Lower leg skin (tissue), 4 donors: ENCODE measurements at places on chromosomes 3 and 15. TPM values are rescaled to one million over a fixed set of nuclear protein-coding genes. Genes with fewer than 3 reads are reported as not detected.

- no peak for DNase-seq
Observed at GRCh38 chr15:74585857-74586256, 29.8 kb upstream of the CLK3 start.

DNA sequence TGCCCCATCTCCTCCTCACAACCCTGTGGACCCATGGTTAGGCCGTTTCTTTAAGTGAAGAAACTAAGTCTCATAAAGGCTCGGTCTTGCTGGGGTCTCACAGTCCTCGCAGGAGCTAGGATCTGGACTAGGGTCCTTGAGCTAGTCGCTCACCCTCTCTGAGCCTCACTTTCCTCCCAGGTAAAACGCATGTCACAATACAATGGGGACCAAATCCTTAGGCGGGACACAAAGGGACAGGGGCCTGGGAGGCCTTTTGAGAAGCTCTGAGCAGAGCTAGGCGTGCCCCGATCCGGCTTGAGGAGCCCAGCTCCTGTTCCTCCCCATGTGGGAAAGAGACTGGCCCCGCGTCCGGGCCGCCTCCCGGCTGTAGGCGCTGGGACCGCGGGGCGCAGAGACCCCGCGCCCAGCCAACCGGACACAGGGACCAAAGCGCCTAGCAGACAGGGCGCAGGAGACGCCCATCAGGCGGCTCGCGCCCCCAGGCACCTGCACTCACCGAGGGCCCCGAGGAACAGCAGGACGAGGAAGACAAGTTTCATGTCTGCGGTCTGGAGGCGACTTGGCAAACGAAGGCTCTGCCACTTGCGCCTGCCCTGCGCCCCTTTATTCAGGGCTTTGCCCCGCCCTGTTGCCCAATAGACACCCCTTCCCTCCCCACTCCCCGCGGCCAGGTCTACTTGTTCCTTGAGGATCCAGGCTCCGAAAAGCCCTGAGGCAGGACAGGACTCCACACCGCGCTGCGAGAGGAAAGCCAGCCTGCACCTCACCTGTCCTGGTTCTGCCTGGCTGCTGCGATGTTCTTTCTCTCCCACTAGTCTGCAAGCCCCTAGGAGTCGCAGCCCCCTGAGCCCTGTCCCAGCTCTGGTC is at the start of gene LTF:
TSS of gene LTF (minus strand) at position 580 of the 870 bp plus-strand sequence. CDS start at position 542, 38 bp downstream.
- DNase-seq, result no peak

GRCh38 chr15:87193481-87193880 is 1063.1 kb downstream of the NTRK3 start:
- DNase-seq, result no peak

- DNase-seq, result no peak
Observed at GRCh38 chr3:128723477-128723876, 2.5 kb upstream of the RAB7A start.

DNA sequence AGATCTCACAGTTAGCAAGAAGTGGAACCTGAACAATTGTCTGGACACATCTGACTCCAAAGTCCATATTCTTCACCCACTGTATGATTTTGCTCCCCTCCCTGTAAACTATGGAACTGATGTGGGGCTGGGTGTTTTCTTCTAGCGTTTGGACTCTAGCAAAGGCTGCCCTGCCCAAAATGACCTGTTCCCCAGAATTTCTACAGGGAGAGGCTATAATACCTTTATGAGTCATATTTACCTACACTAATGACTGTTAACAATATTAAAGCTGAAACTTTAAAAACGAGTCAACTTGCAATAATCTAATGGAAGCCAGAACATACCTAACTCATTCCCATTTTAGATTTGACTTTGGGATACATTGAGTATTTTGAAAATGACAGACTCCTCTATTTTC is 531.2 kb upstream of the CFAP20DC start:
- DNase-seq, result no peak

- DNase-seq, result no peak
Observed at GRCh38 chr15:99267957-99268356, 16.7 kb downstream of the LRRC28 start.

GRCh38 chr15:59995568-59996297 is 8.4 kb upstream of the FOXB1 start:
- DNase-seq, result no peak

GRCh38 chr3:190340071-190340470 is 17.8 kb upstream of the CLDN1 start:
- DNase-seq, result no peak

GRCh38 chr3:37131860-37132144 is 42.6 kb downstream of the LRRFIP2 start:
- no peak for DNase-seq

DNA sequence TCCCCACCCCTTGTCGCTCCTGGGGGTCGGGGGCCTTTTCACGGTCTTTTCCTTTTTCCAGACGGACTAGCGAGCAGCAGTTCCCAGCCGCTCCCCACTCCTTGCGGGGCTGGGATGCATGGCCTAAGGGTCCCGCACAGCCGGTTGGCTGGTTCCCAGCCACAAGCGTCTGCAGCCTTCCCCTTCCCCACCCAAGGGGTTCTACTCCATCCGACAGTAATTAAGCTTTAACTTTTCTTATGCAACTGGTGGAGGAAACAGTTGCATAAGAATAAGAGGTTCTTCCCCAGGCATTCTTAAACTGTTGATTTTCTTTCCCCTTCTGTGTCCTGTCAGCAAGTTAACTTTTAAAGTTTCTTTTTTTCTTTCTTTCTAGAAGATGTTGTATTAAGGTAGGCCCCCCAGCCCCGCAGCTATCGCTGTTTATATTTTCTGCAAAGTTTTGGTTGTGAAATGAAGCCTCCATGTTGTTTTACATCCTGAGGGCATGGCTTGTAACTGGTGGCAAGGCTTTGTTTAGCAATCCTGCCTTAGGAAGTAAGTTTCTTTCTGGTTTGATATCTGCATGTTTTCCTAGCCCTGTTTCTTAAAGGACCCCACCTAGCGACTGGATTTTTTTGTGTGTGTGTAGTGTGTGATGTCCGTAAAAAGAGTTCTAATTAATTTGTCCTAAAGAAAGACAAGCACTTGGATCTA is 207.5 kb downstream of the ZNF385D start:
- DNase-seq, result no peak

DNA sequence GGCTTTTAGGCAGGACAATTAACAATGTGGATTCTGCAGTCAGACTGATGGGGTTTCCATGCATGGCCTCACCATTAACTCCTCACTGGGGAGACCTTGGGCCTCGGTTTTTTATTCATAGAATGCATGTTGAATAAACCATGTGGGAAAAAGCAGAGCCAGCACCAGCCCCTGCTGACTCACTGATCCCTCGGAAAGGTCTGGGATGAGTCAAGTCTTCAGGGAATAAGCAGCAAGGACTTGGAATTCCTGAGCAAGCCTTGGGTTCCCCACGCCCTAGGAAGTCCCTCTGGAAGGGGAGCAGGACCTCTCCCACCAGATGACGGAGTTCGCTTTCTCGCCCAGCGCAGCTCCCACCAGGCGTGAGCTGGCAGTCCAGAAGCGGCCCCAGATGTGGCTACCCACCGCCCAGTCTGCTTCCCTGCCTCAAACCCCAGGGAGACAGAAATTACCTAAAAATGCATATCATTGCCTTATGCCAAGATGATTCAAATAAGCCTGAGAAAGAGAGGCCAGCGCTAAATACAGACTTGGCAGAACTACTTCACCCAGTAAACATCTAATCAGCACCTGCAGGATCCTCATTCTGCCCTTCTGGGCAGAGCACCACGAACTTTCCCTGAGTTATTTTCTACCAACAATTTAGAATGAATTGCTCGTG is 45.4 kb downstream of the BTD start:
- peak; percentile 90 for DNase-seq

DNA sequence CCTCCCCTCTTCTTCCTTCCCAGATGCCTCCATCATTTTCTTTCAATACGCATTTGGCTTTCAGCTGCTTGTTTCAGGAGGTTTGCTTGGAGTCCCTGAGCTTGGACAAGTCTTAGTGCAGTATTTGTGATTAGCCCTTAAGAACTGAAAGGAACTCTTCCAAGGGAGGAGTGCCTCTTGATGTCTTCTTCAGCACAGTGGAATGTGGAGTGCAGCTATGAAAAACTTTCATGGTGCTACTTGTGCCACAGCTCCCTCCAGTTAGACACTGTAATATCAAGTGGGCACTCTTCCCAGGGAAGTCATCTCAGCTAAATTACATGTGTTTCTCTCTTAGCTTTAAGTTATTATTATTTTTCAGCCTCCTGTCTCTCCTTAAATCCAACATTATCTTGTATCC is 173.1 kb downstream of the NECTIN3 start:
- no peak for DNase-seq

GRCh38 chr3:47370887-47371697 is 9.7 kb upstream of the PTPN23 start:
- no peak for DNase-seq

GRCh38 chr3:97940034-97940433 is 32.2 kb downstream of the RIOX2 start:
- no peak for DNase-seq

GRCh38 chr15:86988033-86988432 is 908.4 kb downstream of the AGBL1 start:
- no peak for DNase-seq

GRCh38 chr3:34213478-34213877 is 415.0 kb downstream of the PDCD6IP start:
- DNase-seq, result no peak

DNA sequence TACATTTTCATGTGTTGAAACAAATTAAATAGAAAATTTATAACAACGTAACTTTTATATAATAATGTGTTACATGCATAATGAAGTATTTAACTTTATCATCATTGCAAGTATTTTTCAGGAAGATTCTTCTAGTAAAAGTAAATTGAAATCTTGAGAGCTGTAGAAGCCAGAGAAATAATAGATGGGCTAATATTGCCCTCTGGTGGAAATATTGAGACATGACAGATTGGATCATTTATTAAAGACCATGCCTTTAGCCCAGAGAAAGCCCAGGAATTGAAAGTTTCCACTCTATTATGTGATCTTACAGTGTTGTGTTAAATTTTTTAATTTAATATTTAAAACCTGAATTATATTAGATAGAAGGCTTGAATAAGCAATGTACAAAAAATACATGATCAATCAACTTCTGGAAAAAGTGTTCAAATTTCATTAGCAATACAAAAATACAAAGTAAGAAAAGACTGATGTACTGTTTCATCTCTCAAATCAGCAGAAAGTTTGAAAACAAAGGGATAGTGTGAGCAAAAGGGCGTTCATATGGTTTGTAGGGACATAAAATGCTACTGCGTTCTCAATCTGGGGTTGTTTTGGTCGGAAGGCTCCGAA is 52.7 kb upstream of the SPTSSB start:
- no peak for DNase-seq

- DNase-seq, result no peak
Observed at GRCh38 chr3:49098429-49098828, 4.6 kb upstream of the QRICH1 start.

- DNase-seq, result no peak
Observed at GRCh38 chr3:13347390-13347950, 72.7 kb downstream of the NUP210 start.

GRCh38 chr3:46068501-46068900 is 41.2 kb upstream of the XCR1 start:
- DNase-seq, result no peak

DNA sequence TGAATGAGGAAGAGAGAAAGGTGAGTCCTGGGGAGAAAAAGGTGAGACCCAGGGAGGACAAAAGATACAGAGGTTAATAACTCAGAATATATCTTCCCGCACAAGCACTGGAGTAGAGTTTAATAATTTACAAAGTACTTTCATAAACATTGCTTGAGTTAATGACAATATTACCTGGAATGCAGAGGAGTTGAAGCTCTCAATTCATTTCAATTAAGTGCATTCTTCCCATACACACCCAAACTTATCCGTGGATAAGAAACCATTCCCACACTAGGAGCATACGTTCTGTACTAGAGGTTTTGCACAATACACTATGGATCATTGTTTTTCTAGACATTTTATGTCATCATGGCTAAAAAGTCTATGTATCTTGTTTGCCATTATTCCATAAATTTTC is 23.3 kb upstream of the KNG1 start:
- no peak for DNase-seq

- DNase-seq, result no peak
Observed at GRCh38 chr3:80052271-80052670, 284.5 kb upstream of the ROBO1 start.

DNA sequence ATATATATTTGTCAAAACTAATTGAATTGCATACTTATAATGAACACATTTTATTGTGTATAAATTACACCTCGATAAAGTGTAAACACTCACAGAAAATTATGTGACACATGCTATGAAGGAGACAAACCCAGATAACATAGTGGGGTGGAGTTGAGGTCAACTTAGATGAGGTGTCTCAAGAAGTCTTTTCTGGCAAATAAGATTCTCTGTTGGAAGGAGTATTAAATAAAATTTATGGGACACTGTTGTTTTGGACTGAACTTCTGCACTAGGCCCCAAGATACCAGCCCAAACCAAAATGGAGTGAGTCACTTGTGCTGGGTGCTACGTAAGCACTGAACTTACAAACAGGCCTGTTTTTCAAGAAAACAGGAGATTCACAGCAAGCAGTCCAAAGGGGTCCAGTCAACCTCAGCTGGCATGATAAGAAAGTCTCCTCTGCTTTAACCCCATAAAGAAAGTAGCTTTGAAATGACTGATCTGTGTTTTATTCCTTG is 18.7 kb downstream of the ACTC1 start:
- no peak for DNase-seq

- DNase-seq, result no peak
Observed at GRCh38 chr15:99613887-99614647, 48.3 kb downstream of the MEF2A start.

- DNase-seq, result no peak
Observed at GRCh38 chr3:78839693-78840092, 928.1 kb downstream of the ROBO1 start.

Gene HACL1
- 13.6 TPM for total RNA-seq

Gene OSBPL10
- 27.8 TPM for total RNA-seq

Gene PLSCR5
- total RNA-seq, result not detected

Gene NPAP1
- total RNA-seq, result not detected

Gene P2RY13
- 0.39 TPM for total RNA-seq

Gene HCLS1
- total RNA-seq, result 8.8 TPM

Gene VIPR1
- total RNA-seq, result 110 TPM

Gene MST1R
- 62.5 TPM for total RNA-seq

Gene LEKR1
- total RNA-seq, result 2.5 TPM

Gene TRPC1
- total RNA-seq, result 5.5 TPM

Gene TMF1
- total RNA-seq, result 24.8 TPM

Gene MUC13
- not detected for total RNA-seq

Gene TRPM1
- 8.9 TPM for total RNA-seq
